GM12878 (cell line): ENCODE measurements at places on chromosomes 12 and 14.

DNA sequence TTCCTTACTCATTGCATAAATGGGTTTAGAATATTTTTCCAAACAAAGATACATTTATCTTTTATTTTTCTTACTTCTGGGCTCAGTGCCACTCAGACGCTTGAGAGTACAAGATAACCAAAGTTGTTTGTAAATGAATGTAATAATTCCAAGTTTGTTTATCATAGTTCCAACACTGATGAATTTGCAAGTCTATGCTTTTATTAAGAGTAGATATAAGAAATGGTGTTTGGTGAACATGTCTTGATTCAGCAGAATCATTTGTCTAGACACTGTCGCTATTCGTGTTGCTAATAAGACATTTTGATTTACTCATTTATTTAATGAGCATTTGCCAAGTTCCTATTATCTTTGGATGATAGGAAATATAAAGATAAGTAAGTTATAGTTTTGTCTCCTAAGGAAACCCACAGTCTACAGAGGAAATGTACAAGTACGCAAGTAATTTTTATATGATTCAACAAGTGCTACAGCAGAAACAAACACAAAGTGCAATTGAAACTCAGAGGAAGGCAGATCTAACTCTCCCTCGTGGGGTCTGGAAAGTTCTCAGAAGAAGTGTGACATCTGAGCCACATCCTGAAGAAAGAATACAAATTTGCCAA, 132.8 kb upstream of the FSCB start:
- H3K36me3 ChIP-seq, result no peaks in the 10 kb centered on the region
- H3K4me3 ChIP-seq, result no peak overlapping the region
- no peaks in the 10 kb centered on the region for H3K4me1 ChIP-seq
- DNase-seq, result no peak

DNA sequence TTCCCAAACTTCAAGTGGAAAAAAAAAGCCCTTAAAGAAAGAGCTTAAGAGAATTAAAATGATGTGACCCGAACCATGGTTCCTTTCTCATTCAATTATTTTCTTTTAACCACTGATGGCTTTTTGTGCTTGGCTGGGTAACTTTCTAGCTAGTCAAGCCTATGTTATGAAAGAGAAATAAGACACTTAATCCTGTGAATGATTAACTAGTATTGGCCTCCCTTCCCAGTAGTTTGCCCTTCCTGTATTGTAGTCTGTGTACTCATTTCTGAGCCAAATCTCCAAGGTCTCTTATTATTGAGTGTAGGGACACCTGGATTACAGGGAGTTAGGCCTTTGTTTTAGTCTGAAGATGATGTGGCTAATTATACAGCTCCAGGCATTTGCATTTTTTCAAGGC, 353.0 kb downstream of the RAD51B start:
- H3K27me3 ChIP-seq, result no peaks in the 10 kb centered on the region
- H3K36me3 ChIP-seq, result no peaks in the 10 kb centered on the region
- no peaks in the 10 kb centered on the region for H3K4me1 ChIP-seq

GRCh38 chr12:113980537-113981337, 14.6 kb upstream of the RBM19 start:
- H3K27me3 ChIP-seq, result no peaks in the 10 kb centered on the region
- no peak overlapping the region for H3K4me3 ChIP-seq
- no peaks in the 10 kb centered on the region for H3K4me1 ChIP-seq
- H3K36me3 ChIP-seq, result no peaks in the 10 kb centered on the region
- no peak for DNase-seq

GRCh38 chr12:127077262-127078045, 1189.5 kb upstream of the TMEM132C start:
- no peaks in the 10 kb centered on the region for H3K36me3 ChIP-seq
- H3K27me3 ChIP-seq, result no peaks in the 10 kb centered on the region
- DNase-seq, result no peak
- H3K4me1 ChIP-seq, result no peaks in the 10 kb centered on the region
- H3K4me3 ChIP-seq, result no peak overlapping the region
- H3K27ac ChIP-seq, result no peak overlapping the region

DNA sequence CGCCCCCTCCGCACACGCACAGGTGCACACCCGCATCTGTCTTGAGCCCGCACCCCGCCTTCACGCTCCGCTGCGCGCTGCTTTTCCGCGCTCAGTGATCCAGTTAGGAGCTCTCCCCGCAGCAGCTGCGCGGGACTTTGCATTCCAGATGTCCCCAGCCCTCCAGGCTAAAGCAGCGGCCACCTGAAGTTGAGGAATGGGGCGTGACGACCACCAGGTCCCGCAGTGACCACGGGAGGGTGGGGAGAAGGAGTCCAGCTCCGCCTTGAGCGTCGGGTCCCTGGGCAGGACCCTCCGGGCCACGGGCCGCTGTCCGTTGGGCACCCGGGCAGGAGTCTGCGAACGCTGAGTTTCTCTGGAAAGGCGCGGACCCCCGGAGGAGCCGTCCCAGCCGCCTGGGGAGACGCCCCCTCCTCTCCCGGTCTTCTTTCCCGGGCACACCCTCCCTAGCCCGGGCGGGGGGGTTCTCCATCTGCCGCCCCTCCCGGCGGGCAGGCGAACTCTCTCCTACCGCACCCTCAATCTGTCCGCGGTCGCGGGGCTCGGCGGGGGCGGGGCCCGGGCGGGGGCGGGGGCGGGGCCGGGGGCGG, 334 bp upstream of the TMEM132C start:
- H3K4me1 ChIP-seq, result no peaks in the 10 kb centered on the region
- no peak overlapping the region for H3K4me3 ChIP-seq
- no peaks in the 10 kb centered on the region for H3K36me3 ChIP-seq
- H3K27ac ChIP-seq, result no peak overlapping the region

DNA sequence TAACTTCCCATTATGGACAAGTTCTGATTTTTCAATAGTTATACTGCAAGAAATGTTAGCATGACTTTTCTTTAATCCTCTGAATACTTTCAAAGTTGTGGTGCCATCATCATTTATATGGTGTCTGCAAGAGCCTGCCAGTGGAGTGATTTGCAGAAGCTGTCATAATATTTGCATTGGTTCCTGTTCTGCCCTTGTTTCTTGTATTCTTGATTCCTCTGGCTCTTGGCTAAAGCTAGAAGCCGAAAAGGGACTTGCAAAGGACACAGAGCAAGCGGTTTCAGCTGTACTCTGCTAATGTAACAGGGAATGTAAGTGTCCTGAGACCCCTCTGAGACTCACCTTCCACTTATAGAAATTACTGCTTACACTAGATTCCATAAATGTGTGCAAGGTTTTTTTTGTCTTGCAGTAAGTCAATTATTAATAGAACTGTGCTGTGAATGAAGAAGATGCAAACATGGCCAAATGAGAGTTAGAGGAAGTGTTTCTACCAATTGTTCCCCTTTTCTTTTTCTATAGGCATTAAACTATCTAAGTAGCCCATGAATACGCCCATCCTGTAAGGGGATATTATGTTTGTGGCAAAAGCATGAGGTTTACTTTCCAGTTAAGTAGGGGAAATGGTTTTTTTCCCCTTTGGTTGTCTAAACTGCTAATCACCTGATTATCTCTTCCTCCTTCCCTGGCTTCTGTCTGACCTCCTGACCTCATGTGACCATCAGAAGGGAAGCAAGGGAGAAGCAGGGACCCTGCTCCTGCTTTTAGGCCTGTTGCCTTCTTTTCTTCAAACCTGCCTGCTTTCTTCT, 5.3 kb downstream of the DYRK4 start:
- H3K36me3 ChIP-seq, result no peaks in the 10 kb centered on the region
- DNase-seq, result peak; percentile 30
- H3K4me1 ChIP-seq, result peaks cover 28% of the 10 kb centered on the region
- no peaks in the 10 kb centered on the region for H3K27me3 ChIP-seq
- no peak overlapping the region for H3K4me3 ChIP-seq
- H3K27ac ChIP-seq, result peak overlapping the region; percentile 45

DNA sequence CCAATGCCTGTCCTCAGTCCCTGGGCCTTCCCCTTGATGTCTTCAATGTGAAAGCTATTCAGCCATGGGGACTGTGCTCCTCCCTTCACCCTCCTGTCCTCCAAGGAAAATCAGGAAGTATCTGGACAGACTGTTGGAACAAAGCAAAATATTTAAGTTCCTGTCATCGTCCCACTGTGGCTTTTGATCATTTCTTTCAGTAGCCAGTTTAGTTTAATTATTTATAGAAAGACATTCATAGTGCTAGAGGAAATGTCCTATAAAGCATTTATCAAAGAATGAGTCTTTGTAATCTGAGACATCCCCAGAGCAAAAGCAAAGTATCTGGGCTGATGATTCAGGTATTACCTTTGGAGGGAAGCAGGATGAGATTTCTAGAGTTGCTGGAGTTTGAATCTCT, 254.1 kb downstream of the NRXN3 start:
- no peak for DNase-seq
- H3K36me3 ChIP-seq, result no peaks in the 10 kb centered on the region
- H3K4me1 ChIP-seq, result no peaks in the 10 kb centered on the region

DNA sequence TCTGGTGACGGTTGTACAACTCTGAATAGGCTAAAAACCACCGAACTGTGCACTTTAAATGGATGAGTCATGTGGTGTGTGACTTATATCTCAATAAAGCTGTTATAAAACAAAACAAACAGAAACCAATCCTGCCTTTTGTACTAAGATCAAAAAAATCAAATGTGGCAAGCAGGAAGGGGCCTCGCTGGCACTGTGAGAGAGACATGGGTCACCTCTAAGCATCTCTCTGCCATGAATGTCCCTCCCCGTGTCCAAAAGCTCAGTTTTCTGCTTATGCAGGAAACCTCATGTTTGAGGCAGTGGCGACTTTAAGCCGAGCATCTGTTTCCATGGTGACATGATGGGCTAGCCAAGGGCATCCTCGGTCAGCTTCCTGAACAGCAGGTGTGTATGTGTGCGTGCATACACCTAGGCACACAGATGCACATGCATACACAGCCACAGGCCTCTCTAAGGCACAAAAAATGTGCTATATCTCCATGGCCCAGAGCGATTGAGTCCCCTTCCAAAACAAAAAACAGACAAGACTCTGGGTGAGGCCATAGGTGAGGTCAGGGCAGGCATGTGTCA, 44.4 kb downstream of the ARL6IP4 start:
- H3K27me3 ChIP-seq, result no peaks in the 10 kb centered on the region; the same call in 1 of the 2 replicates
- no peak for DNase-seq
- H3K4me3 ChIP-seq, result no peak overlapping the region
- no peaks in the 10 kb centered on the region for H3K4me1 ChIP-seq
- no peaks in the 10 kb centered on the region for H3K36me3 ChIP-seq

GRCh38 chr14:67532998-67533753, at the start of gene PLEKHH1:
Gene PLEKHH1 (plus strand): TSS chr14:67533290. CDS start chr14:67541868, 8,578 bp downstream.
- H3K36me3 ChIP-seq, result no peaks in the 10 kb centered on the region
- no peak within 1 kb of the TSS for H3K27ac ChIP-seq
- no peak for DNase-seq
- H3K4me3 ChIP-seq, result peak within 1 kb of the TSS; percentile 68
- peaks cover 15% of the 10 kb centered on the region for H3K27me3 ChIP-seq
- no peaks in the 10 kb centered on the region for H3K4me1 ChIP-seq

- no peak overlapping the region for H3K27ac ChIP-seq
- H3K36me3 ChIP-seq, result no peaks in the 10 kb centered on the region
- DNase-seq, result no peak
- 0 out of 2 replicates have a peak, but pooled peaks cover 2% of the 10 kb centered on the region for H3K4me1 ChIP-seq
Observed at GRCh38 chr14:74652541-74652940, 40.5 kb upstream of the LTBP2 start.

- no peak for DNase-seq
- peak overlapping the region; percentile 98; the same call in 1 of the 2 replicates for H3K4me3 ChIP-seq
- H3K36me3 ChIP-seq, result no peaks in the 10 kb centered on the region
- H3K4me1 ChIP-seq, result peaks cover 10% of the 10 kb centered on the region
Observed at GRCh38 chr12:25251769-25252168, 1.0 kb upstream of the KRAS start.

GRCh38 chr14:24438223-24439097, 4.1 kb downstream of the SDR39U1 start:
- no peak overlapping the region for H3K27ac ChIP-seq
- no peaks in the 10 kb centered on the region for H3K27me3 ChIP-seq
- peaks cover 9% of the 10 kb centered on the region for H3K36me3 ChIP-seq
- H3K4me3 ChIP-seq, result no peak overlapping the region

DNA sequence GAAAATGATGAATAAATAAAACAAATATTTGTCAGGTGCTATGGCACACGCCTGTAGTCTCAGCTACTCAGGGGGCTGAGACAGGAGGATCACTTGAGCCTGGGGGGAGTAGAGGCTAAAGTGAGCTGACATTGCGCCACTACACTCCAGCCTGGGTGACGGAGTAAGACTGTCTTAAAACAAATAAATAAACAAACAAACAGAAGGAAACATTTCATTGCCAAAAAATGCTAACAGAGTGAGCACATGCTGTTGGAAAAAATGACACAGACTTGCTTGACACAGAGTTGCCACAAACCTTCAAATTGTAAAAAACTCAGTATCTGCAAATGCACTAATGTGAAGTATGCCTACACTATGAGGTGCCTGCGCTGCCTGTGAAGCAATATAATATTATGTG, 50.8 kb upstream of the AP4S1 start:
- H3K4me3 ChIP-seq, result no peak overlapping the region
- H3K27ac ChIP-seq, result no peak overlapping the region
- H3K4me1 ChIP-seq, result no peaks in the 10 kb centered on the region
- no peaks in the 10 kb centered on the region for H3K27me3 ChIP-seq

DNA sequence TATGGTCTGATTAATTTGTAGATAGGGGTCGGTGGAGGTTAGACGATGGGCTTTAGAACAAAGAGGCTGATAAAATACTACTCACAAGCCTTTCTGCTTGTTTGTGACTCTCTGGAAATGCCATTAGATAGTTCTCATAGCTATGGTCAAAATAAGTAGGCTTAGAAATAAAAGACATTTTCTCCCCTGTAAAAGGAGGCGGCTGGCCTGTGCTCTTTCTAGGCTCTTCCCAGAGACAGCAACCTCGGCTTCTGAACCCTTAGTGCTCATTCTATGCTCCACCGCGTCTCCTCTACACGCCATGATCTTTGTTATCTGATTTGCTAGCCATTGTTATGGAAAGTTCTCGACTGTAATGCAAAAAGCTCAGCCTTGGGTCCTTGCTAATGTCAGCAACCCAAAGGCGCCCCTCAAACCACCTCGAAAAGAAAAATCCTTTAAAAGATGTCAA, 64.5 kb downstream of the CRADD start:
- no peak overlapping the region for H3K27ac ChIP-seq
- H3K4me3 ChIP-seq, result peak overlapping the region; percentile 67; the same call in 1 of the 2 replicates
- no peak for DNase-seq
- H3K27me3 ChIP-seq, result no peaks in the 10 kb centered on the region

GRCh38 chr12:53983568-53983949, 1.4 kb upstream of the HOXC10 start:
- no peak overlapping the region for H3K27ac ChIP-seq
- no peaks in the 10 kb centered on the region for H3K36me3 ChIP-seq
- H3K4me3 ChIP-seq, result no peak overlapping the region
- H3K4me1 ChIP-seq, result peaks cover 21% of the 10 kb centered on the region
- H3K27me3 ChIP-seq, result peaks cover 54% of the 10 kb centered on the region

DNA sequence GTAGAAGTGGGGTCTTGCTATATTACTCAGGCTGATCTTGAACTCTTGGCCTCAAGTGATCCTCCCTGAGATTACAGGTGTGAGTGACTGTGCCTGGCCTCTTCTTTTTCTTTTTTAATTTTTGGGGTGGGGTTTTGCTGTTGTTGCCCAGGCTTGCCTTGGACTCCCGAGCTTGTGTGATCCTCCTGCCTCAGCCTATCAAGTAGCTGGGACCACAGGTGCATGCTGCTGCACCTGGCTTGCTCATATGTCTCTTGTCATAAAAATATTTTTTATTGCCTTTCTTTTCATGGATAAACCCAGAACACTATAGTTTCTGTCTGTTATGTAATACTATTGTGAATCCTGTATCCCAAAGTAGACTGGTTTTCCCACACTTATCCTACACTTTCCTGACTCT, 26.0 kb downstream of the SCYL2 start:
- H3K27ac ChIP-seq, result no peak overlapping the region
- peaks cover 3% of the 10 kb centered on the region; the same call in 1 of the 2 replicates for H3K36me3 ChIP-seq
- no peaks in the 10 kb centered on the region for H3K27me3 ChIP-seq
- no peak for DNase-seq
- H3K4me3 ChIP-seq, result no peak overlapping the region
- H3K4me1 ChIP-seq, result no peaks in the 10 kb centered on the region
